ENCODE measurements at places on chromosomes 6 and 20.

DNA sequence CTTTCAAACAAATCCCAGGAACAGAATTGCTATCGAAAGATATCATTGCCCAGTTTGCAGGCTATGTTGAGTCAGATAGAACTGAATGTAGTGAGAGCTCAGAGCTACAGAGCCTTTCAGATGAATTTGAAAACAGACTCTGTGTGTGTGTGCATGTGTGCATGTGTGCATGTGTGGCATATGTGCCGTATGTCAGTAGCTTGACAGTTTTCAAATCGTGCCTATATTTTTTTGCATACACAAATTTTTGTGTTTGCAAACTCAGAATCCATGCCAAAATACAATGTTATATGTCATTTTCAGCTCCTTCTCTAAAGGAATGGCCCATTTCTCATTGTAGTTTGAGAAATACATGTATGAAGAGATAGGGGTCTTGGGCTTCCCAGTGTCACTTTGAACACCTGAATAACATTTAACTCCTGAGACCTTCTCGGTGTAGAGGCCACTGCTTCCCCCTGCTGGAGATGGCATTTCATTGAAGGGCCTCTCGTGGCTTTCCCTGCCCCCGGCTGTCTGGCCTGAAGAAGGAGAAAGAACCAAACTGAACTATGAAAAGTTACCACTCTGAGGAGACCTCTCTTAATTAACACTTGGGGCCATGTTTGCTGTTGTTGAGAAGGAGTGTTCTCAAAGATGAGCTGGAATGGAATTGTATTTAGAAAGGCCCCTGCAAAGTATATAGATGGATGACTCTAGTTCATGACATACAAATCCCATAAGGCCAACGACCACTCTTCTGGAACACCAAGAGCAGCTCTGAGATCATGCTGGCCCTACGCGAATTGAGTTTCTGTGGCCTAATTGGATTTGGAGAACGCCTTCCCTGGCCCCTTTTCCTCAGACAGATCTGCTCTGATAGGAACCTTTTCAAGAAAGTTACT is 58.7 kb downstream of the VAPB start:
- DNase-seq = peak; percentile 78

GRCh38 chr20:58583586-58583985 is 67.5 kb upstream of the STX16 start:
- no peak for DNase-seq

GRCh38 chr6:57209030-57209429 is 13.1 kb downstream of the RAB23 start:
- no peak for DNase-seq

DNA sequence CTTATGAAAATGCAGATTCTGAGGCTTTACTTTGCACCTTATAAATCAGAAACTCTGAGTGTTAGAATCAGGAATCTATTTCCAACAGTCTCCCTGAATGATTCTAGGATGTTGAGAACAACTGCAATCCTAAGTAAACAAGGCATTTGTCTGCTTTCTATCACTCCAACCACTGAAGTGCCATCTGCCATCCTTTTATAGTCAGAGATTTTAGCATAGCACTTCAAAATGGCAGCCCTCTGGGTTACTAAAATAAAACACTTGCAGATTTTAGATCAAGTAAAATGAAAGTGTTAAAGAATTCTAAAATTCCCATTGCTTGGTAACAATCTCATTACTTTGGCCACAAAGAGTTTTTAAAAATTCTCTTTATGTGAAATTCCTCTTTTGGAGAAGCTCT is 258.9 kb downstream of the CD109 start:
- DNase-seq = no peak

GRCh38 chr20:11529047-11529446 is 388.6 kb upstream of the BTBD3 start:
- no peak for DNase-seq

DNA sequence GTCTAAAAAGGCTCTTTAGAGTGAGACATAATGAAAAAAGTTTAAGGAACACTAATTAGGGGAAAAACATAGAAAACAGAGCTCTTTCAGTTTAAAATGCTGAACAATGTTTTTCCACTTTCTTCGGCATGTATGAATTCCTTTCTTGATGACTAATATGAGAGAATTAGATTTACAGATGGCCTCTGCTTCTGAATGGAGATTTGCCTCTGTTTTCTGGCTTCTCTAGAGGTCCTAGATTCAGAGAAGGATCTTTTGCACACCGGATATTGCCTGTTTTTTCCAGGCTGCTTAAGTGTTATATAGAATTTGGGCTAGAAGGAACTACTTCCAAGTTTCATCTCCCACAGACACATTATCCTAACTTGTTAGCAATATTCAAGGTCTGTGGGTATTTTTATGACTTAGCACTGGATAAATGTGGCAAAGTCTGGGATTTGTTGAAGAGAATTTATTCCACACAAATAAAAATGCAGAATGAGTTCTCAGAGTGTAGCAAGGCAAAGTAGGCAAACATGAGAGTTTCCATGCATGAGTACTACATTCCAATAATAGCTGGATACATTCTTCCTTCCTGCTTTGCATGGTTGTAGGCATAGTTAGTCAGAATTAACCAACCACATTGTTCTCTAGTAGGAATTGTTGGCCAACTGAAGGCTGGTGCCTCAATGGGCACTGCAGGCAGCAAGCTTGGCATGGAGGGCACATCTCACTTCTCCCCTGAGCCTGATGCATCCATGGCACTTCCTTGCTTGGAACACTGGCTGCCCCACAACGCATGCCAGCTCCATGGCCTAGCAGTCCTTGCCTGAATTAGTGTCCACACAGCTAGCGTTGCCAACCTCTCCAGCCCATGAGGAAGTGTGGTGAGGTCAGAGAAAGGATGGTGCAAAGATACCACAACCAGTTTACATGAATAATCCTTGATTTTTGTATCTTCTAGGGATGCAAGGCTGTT is 224.2 kb downstream of the CLIC5 start:
- peak; percentile 86 for DNase-seq

DNA sequence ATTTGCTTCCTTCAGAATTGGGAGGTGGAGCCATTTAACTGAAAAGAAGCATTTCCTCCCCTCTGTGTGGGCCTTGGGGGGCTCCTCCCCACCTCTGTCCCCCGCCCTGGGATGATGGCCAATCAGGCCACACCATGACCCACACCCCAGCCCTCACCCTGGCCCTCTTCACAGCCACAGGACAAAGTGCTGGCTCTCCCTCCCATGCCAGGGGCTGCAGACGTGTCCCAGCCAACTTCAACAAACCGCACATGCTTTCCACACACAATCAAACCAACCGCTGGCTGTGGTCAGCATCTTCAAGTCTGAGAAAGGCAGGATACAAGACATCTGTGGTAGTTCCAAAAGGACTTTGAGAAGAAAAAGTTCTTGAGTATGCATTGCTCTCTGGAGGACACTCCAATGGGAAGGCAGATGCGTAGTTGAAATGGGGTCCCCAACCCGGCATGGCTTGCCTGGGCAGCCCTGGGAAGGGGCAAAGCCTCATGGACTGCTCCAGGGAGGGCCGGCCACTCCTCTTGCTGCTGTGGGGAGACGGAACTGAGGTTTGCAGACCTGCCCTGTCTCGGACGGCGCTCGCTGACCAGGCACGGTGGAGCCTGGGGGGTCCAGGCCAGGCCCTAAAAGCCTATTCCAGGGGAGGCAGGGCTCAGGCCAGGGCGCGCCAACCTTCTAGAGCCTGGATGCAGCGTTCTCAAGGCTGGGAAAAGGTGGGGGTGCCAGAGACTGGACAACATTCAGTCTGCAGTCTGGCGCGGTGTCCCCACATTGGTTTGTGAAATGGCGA is 12.2 kb downstream of the TTLL2 start:
- no peak for DNase-seq

DNA sequence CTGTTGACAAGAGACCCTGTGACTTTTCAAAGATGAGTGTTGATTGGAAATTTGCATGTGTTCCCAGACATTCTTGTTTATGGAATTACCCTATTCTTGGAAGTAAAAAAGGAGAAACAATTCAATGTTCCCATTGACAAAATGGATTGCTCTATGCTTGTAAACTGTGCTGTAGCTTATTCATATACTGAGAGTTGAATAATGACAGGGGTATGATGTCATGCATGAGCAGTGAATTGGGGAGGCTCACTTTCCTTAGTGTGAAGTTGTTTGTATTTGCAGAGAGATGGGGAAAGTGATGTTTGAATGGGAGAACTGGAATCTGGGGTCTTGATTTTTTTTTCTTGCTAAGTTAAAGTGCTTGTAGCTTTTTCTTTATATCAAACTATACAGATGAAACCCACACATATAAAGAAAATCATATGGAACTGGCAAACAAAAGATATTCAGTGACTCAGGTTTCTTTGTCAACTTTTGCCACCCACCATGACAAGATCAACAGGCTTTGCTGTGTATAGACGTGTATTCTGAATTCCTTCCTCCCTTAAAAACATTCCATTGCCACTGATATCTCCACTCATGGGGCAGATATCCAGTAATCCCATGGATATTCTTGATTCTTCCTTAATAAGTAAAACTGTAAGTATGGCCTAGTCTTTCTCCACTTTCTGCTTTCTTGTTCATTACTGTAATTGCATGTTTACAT is 97.8 kb upstream of the JAG1 start:
- DNase-seq = no peak

DNA sequence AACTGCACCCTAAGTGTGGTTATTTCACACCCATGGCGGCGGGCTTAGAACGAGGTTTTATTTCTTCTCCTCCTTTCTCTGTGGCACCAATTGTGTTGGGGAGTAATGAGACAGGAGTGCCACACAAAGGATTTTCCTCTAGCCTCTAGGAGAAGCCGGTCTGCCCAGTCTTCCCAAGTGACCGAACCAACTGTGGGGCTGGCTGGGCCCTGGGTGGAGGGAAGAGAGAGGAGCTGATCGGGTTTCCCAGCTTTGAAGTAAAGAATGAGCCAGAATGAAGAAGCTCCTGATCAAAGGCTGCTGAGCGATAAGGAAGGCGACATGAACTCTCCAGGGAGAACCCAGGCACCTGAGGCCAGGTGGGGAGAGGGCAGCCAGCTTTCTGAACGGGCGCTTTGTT is 616.0 kb upstream of the BTBD3 start:
- no peak for DNase-seq

GRCh38 chr6:127195833-127196232 is 70.8 kb upstream of the RNF146 start:
- DNase-seq = no peak

GRCh38 chr6:151111670-151112069 is 128.1 kb upstream of the AKAP12 start:
- DNase-seq = no peak

GRCh38 chr6:65776332-65776731 is 69.3 kb upstream of the EYS start:
- DNase-seq = no peak

GRCh38 chr6:44800171-44800783 is 412.8 kb downstream of the CDC5L start:
- DNase-seq = peak; percentile 51

- no peak for DNase-seq
Observed at GRCh38 chr20:57874141-57874540, 164.3 kb upstream of the PMEPA1 start.

- no peak for DNase-seq
Observed at GRCh38 chr6:40537446-40537845, 49.7 kb downstream of the LRFN2 start.

DNA sequence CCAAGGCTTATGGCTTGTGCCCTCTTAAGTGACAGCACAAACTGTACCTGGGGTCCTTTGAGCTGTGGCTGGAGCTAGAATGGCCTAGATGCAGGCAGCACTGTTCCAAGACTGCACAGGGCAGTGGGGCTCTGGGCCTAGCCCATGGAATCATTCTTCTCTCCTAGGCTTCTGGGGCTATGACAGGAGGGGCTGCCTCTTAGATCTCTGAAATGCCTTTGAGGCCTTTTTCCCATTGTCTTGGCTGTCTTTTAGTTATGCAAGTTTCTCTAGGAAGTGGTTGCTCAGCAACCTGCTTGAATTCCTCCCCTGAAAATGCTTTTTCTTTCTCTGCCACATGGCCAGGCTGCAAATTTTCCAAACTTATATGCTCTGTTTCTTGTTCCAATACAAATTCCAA is 183.4 kb downstream of the WDR27 start:
- no peak for DNase-seq

- peak; percentile 45 for DNase-seq
Observed at GRCh38 chr20:62027116-62027515, 38.6 kb downstream of the TAF4 start.

DNA sequence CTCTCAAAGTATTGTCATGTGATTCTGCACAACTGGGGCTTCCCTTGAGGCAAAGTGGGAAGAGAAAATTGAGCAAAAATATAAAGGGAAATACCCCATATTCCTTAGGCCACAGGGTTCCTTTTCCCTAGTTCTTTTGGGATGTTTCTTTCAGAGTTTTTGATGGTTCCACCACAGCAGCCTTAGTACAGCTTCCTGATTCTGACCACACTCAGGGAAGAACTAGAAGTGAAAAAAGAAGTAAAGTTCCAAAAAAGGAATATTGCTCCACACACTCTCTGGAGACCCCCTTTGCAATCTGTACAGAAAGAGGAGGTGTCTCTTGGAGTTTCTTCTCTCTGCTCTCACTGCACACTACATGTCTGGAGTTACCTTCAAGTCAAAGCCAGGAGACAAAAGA is 27.9 kb upstream of the HLA-DQA2 start:
- DNase-seq = no peak

- DNase-seq = no peak
Observed at GRCh38 chr6:37679539-37680476, 17.9 kb downstream of the MDGA1 start.

DNA sequence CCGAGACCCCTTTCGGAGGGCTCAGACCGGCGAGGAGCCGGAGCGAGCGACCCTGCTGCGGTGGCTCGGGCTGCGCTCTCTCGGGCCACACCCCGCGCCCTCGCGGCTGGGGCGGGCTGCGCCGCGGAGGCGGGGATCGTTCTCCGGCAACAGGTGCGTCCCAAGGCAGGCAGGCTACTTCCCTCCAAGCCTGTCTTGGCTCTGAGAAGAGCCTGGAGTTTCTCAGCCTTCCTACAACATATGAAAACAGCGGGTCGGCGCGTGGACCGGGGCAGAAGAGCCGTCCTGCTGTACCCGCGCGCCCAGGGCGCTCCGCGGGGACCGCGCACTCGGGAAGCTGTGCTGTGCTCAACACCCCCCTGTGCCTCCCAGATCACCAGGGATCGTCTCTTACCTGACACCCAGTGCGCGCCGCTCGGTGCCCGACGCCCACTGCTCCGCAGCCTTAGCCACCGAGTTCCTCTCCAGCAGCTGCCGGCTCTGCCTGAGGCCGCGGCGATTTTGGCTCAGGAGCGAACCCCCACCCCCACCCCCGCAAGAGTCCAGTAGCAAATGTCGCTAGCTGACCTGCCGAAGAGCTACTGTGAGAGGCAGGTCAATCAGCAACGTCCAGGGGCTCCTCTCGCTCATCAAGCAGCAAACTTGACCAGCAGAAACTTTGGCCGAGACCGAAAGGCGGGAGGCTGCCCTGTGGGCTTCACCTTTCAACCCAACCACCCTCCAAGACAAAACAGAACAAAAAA is 3.7 kb upstream of the OLIG3 start:
- DNase-seq = no peak

- peak; percentile 33 for DNase-seq
Observed at GRCh38 chr6:54404791-54405190, 96.5 kb downstream of the TINAG start.

GRCh38 chr20:32991792-32992641 is 12.2 kb downstream of the SUN5 start:
- DNase-seq = no peak

All from GM23248 (cell line).